Activated naive CD8-positive, alpha-beta T cell treated with anti-CD3 and anti-CD28 coated beads for 36 hours (primary cell): ENCODE measurements at places on chromosomes 5 and 9. TPM values are rescaled to one million over a fixed set of nuclear protein-coding genes. Genes with fewer than 3 reads are reported as not detected.

- no peak overlapping the region for H3K27ac ChIP-seq
- no peaks in the 10 kb centered on the region for H3K36me3 ChIP-seq
- no peak for DNase-seq
- H3K4me1 ChIP-seq = no peaks in the 10 kb centered on the region
Measured at GRCh38 chr5:98656125-98656795, 117.2 kb upstream of the RGMB start.

DNA sequence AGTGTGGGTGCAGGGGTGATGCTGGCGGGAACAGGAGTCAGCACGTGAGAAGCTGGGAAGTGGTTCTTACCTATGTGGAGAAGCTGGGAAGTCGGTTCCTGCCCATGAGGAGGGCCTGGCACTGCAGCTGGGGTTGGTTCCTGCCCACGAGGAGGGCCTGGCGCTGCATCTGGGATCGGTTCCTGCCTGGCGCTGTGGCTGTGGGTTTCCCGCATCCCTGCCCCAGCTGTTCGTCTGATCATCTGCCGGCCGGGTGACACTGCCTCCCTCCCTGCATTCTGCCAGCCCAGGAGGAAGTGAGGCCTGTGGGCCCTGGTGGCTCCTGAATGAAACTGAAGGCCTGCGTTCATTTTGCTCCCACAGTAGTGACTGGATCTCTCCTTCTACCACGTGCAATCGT lies 5.1 kb downstream of the OBP2A start:
- no peaks in the 10 kb centered on the region for H3K4me1 ChIP-seq
- no peak for DNase-seq
- H3K4me3 ChIP-seq = no peak overlapping the region
- no peak overlapping the region for H3K27ac ChIP-seq
- no peaks in the 10 kb centered on the region for H3K36me3 ChIP-seq
- no peaks in the 10 kb centered on the region for H3K27me3 ChIP-seq

GRCh38 chr5:93995126-93995621 lies 253.8 kb upstream of the POU5F2 start:
- DNase-seq = no peak
- peaks cover 14% of the 10 kb centered on the region for H3K4me1 ChIP-seq
- H3K4me3 ChIP-seq = no peak overlapping the region
- H3K36me3 ChIP-seq = peaks cover 16% of the 10 kb centered on the region
- H3K27me3 ChIP-seq = no peaks in the 10 kb centered on the region
- H3K27ac ChIP-seq = no peak overlapping the region

DNA sequence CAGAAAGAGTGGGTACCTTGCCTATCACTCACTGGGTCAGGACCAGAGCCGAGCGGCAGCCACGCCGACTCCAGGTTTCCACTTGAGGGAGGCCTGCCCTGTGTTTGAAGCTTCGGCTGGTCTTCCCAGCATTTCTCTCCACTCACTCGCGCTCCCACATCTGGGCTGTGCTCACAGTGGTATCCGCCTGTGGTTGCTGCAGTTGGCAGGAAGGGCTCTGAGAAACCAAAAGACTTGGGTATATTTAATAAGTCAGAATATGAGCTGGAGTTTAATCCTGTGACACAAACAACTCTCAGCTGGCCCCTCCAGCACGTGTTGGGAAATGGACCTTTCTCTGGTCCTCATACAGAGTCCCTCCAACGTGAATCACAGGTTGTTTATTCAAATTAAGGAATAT lies 70.9 kb downstream of the SPRY4 start:
- peaks cover 3% of the 10 kb centered on the region for H3K27me3 ChIP-seq
- no peaks in the 10 kb centered on the region for H3K4me1 ChIP-seq
- H3K27ac ChIP-seq = no peak overlapping the region
- H3K4me3 ChIP-seq = no peak overlapping the region
- H3K36me3 ChIP-seq = no peaks in the 10 kb centered on the region

DNA sequence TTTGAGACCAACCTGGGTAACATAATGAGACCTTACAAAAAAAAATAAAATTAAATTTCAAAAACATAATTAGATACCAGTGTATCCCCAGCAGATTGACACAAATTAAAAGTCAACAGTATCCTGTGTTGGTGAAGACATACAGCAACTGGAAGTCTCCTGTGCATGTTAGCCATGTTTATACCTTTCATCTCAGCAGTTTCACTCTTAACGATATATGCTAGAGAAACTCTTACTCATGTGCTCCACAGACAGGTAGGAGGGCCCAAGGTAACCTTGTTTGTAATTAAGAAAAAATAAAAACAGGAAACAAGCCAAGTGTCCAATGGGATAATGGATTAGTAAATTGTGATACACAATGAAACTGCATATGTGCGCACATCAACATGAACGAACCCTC lies 50.1 kb upstream of the N4BP3 start:
- H3K36me3 ChIP-seq = no peaks in the 10 kb centered on the region
- H3K4me1 ChIP-seq = peaks cover 16% of the 10 kb centered on the region
- no peak overlapping the region for H3K4me3 ChIP-seq

GRCh38 chr9:136688274-136689107 lies 1.2 kb upstream of the AGPAT2 start:
- no peaks in the 10 kb centered on the region for H3K36me3 ChIP-seq
- H3K4me1 ChIP-seq = peaks cover 9% of the 10 kb centered on the region
- no peak overlapping the region for H3K4me3 ChIP-seq
- no peak overlapping the region for H3K27ac ChIP-seq
- DNase-seq = no peak

Gene FBP1
- total RNA-seq = 1.2 TPM

Gene CFAP157
- total RNA-seq = not detected

Gene ITK
- 200 TPM for total RNA-seq

Gene OR13D1
- not detected for total RNA-seq

Gene PCDHB13
- not detected for total RNA-seq
